Activated gamma-delta T cell treated with anti-CD3 and anti-CD28 coated beads, Interleukin-2, amount 50 U/mL, for 16 hours (primary cell): ENCODE measurements at places on chromosomes 6 and 20.

- DNase-seq = no peak
These were observed 238.1 kb upstream of the IRAK1BP1 start for GRCh38 chr6:78629154-78629721.

DNA sequence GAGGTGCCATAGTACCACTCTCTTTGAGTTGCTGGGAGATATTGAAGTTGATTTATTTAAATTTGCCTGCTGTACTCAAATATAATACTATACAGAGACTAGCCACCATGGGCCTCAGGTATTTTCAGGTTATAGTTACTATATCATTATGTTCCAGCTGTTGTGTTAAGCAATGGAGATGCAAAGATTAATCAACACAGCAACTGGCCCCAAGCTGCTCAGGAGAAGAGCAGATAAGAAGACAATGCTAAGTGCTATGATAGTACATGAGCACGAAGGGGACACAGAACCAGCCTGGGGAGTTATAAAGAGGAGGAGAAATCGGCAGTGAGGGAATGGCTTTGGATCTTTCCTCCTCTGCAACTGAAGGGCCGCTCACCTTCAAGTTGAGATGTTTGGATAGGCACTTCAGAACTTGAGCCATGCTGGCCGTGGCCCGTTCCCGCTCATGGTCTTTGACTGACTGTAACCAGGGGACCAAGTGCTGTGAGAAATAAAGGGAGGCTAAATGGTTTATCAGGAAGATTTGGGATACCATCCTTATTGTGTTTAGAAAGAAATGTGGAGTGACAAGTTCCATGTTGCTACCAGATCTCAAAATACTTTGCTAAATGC is 24.3 kb upstream of the RPN2 start:
- no peak for DNase-seq

GRCh38 chr6:147614501-147614900 is 106.0 kb downstream of the SAMD5 start:
- no peak for DNase-seq

- DNase-seq = no peak
These were observed 85.4 kb downstream of the EYA4 start for GRCh38 chr6:133326584-133326983.

DNA sequence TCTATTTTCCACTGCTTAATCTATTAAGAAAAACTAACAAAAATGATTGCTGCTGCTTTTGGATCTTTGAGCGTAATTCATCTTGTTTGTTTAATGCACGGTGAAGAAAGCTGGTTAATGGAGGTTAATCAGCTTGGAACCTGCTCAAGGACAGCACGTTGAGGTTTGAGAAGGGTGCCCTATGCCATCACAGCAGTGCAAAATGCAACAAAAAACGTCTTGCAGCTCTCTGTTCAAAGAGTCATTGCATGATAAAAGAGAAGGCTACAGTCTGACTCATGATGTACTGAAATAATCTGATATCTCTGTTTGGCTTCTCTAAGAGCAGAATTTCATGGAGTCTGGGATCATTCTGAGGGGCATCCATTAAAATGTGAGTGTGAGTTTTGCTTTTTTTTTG is 80.6 kb upstream of the PREP start:
- no peak for DNase-seq

DNA sequence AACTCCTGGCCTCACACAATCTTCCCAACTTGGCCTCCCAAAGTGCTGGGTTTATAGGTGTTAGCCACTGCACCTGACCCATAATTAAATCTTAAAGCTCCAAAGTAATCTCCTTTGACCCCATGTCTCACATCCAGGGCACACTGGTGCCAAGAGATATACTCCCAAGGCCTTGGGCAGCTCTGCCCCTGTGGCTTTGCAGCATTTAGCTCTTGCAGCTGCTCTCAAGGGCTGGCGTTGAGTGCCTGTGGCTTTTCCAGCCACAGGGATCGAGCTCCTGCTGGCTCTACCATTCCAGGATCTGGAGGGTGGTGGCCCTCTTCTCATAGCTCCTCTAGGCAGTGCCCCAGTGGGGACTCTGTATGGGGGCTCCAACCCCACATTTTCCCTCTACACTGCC is 49.3 kb upstream of the CD2AP start:
- no peak for DNase-seq

DNA sequence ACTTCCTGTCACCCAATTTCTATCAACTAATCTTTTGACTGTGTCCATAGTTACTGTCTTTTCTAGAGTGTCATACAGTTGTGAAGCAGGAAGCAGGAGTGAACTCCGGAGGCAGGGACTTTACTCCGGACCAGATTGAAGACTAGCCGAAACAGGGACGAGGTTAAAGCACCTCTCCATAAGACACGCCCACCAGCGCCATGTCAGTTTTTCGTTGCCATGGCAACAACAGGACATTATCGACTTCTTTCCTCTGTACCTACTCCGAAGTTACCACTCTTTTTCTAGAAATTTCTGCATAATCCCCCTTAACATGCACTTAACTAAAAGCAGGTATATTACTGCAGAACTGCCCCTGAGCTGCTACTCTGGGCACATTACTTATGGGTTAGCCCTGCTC is 25.2 kb downstream of the TRIM38 start:
- DNase-seq = no peak

- no peak for DNase-seq
These were observed 42.4 kb downstream of the TNFRSF21 start for GRCh38 chr6:47267301-47267700.

DNA sequence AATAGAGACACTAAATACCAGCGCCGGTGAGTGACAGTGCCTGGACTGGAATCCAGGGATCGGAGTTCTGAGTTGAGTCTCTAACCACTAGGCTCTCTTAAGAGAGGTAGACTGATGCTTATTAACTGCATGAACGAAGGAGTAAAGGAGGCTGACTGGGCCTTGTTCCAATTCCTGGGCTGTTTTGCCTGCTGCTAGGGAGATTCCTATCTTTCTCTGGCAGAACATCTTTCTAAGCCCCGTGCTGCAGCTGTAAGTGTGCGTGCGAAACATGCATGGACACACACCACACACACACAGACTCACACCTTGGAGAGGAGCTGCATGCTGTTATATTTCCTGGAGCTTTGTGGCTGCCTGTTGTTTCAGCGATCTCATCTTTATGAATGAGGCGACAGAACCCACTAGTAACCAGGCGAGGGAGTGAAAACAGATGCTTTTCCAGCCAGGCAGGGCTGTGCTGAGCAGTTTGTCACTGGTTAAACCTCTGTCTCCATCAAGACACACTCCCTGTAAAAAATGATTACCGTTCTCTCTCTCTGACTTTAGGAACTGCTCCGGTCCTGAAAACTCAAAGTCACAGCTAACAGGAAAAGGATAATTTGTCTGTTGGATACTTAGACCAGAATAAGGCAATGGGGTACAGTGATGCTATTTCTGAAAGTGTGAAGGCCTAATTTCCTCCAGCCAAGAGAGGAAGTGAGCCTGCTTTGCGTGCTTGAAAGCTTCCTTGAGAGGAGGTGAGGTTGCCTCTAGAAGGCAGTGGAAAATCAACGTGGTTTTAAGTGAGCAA is 157.4 kb upstream of the ZNF217 start:
- DNase-seq = peak; percentile 12

GRCh38 chr6:14046476-14047068 is 71.0 kb upstream of the CD83 start:
- peak; percentile 11 for DNase-seq

DNA sequence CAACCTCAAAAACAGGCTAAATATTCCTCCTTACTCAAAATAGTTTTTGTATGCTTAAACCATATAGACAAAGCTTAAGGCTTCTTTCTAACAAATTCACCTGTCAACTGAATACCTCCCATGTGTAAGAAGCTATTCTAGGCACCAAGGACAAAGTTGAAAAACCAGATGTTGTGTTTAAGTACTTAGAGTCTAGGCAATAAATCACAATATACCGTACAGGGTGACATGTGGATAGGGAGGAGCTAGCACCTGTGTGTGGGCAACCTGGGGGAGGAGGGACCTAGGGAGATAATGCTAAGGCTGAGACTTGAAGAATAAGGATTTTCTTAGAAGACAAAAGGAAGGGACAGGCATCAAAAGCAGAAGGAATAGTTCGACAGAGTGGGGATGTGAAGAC is 123.5 kb downstream of the LMBRD1 start:
- DNase-seq = no peak

- DNase-seq = no peak
These were observed 32.3 kb upstream of the HLA-A start for GRCh38 chr6:29909985-29910384.
